Glomerular endothelial cell (primary cell): ENCODE measurements at places on chromosomes 3 and 15. TPM values are rescaled to one million over a fixed set of nuclear protein-coding genes. Genes with fewer than 3 reads are reported as not detected.

Gene PRKCI
- total RNA-seq: 21.0 and 23.2 TPM in 2 replicates

Gene LARP6
- 18.4 and 48.9 TPM in 2 replicates for total RNA-seq

Gene IL17RB
- total RNA-seq: not detected in 2 replicates

Gene TGM5
- not detected in 2 replicates for total RNA-seq

Gene RETNLB
- total RNA-seq: not detected in 2 replicates

Gene EPHA3
- 0.34 and 1.1 TPM in 2 replicates for total RNA-seq

Gene EHHADH
- 5.2 and 5.6 TPM in 2 replicates for total RNA-seq

Gene LRRN1
- total RNA-seq: 0.15 TPM in 1 of 2 replicates, not detected in the other

Gene PLAAT1
- total RNA-seq: 5.2 and 7.3 TPM in 2 replicates

Gene ALPK3
- 68.4 and 91.5 TPM in 2 replicates for total RNA-seq

Gene SPPL2A
- total RNA-seq: 98.1 and 147 TPM in 2 replicates

Gene ZNF639
- 25.6 and 26.9 TPM in 2 replicates for total RNA-seq

Gene TUBGCP4
- 9.0 and 11.3 TPM in 2 replicates for total RNA-seq

Gene CACNA2D3
- total RNA-seq: 0.05 TPM in 1 of 2 replicates, not detected in the other

Gene PRSS50
- not detected in 2 replicates for total RNA-seq

Gene ZDHHC23
- total RNA-seq: 0.48 and 0.88 TPM in 2 replicates

Gene MKRN2OS
- total RNA-seq: not detected in 2 replicates

Gene CLRN1
- total RNA-seq: not detected in 2 replicates

Gene SHF
- 1.9 and 2.8 TPM in 2 replicates for total RNA-seq

Gene FBXO40
- not detected in 2 replicates for total RNA-seq

Gene RBMS3
- 24.0 and 36.8 TPM in 2 replicates for total RNA-seq

Gene DUOXA2
- not detected in 2 replicates for total RNA-seq

Gene CDC25A
- total RNA-seq: 2.7 and 9.7 TPM in 2 replicates

Gene ITIH3
- not detected in 2 replicates for total RNA-seq

Gene SORD
- total RNA-seq: 6.4 and 9.0 TPM in 2 replicates

Gene ACTRT3
- 2.8 and 3.4 TPM in 2 replicates for total RNA-seq

Gene CACNA1D
- total RNA-seq: not detected in 2 replicates

Gene RAB8B
- total RNA-seq: 23.2 and 26.1 TPM in 2 replicates

Gene ALDH1L1
- not detected in 2 replicates for total RNA-seq

Gene VIPR1
- 1.4 and 6.9 TPM in 2 replicates for total RNA-seq

Gene UCN2
- 0.24 and 1.2 TPM in 2 replicates for total RNA-seq

Gene LAMB2
- 1,071 and 1,381 TPM in 2 replicates for total RNA-seq

Gene ACKR4
- total RNA-seq: 0.58 and 0.64 TPM in 2 replicates

Gene ZNF860
- 1.2 and 1.5 TPM in 2 replicates for total RNA-seq

Gene CEMIP
- total RNA-seq: 0.53 and 2.0 TPM in 2 replicates

Gene MAP6D1
- 5.3 and 10.0 TPM in 2 replicates for total RNA-seq

Gene SNRPA1
- total RNA-seq: 33.6 and 46.3 TPM in 2 replicates

Gene PLA2G4D
- total RNA-seq: not detected in 2 replicates

Gene ASB7
- total RNA-seq: 9.8 and 10.8 TPM in 2 replicates

Gene CACNA2D2
- 0.10 TPM in 1 of 2 replicates, not detected in the other for total RNA-seq

Gene LTK
- total RNA-seq: 0.24 and 0.70 TPM in 2 replicates

Gene TNNC1
- not detected in 2 replicates for total RNA-seq

Gene VGLL3
- 1.1 and 7.2 TPM in 2 replicates for total RNA-seq

Gene CYP19A1
- not detected in 2 replicates for total RNA-seq

Gene OR4F15
- total RNA-seq: 0.05 TPM in 1 of 2 replicates, not detected in the other

Gene SLC28A2
- total RNA-seq: not detected in 2 replicates

Gene POLQ
- 0.68 and 1.6 TPM in 2 replicates for total RNA-seq

Gene MUC4
- 0.12 TPM in 1 of 2 replicates, not detected in the other for total RNA-seq

Gene ARRDC4
- 8.0 and 8.4 TPM in 2 replicates for total RNA-seq

Gene LRRC15
- not detected in 2 replicates for total RNA-seq

Gene ATOSA
- total RNA-seq: 14.4 and 36.0 TPM in 2 replicates

Gene ACY1
- 24.2 and 32.0 TPM in 2 replicates for total RNA-seq

Gene CHRNA7
- 2.3 and 4.8 TPM in 2 replicates for total RNA-seq
